ENCODE measurements at places on chromosomes 1 and 21. TPM values are rescaled to one million over a fixed set of nuclear protein-coding genes. Genes with fewer than 3 reads are reported as not detected.

GRCh38 chr1:6105218-6105679, 59.6 kb downstream of the KCNAB2 start:
- no peak for DNase-seq

NBPF20 gene
- 0.88 TPM for total RNA-seq

ARHGEF10L gene
- total RNA-seq: 59.1 TPM

NEGR1 gene
- total RNA-seq: 9.7 TPM

B3GALT5 gene
- 0.03 TPM for total RNA-seq

DNA sequence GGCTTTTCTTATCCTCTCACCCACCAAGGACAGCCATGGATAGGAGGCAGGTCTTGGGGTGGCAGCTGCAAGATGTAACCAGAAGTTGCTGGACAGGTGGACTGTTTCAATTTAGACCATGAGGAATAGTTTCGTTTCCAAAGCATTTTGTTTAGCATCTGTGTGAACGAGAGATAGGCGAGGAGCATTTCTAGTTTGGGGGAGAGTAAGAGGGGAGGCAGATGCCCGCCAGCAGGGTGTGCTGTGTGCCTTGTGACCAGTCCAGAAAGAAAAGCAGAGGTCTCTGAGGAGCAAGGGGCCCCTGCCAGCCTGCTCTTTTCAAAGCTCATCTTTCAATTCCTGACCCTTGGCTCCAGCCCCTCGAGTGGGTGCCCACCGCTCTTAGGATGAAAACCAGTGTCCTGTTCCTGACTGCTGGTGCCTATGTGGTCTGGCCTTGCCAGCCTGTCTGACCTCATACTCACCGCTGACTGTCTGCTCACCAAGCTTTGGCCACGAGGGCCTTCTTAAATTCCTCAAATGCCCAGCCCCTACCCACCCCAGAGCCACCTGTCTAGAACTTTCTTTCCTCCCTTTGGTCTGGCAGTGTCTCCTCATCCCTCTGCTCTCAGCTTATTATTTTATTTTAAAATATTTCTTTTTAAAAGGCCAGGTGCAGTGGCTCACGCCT, 8.5 kb downstream of the SERINC2 start:
- DNase-seq: no peak

DNA sequence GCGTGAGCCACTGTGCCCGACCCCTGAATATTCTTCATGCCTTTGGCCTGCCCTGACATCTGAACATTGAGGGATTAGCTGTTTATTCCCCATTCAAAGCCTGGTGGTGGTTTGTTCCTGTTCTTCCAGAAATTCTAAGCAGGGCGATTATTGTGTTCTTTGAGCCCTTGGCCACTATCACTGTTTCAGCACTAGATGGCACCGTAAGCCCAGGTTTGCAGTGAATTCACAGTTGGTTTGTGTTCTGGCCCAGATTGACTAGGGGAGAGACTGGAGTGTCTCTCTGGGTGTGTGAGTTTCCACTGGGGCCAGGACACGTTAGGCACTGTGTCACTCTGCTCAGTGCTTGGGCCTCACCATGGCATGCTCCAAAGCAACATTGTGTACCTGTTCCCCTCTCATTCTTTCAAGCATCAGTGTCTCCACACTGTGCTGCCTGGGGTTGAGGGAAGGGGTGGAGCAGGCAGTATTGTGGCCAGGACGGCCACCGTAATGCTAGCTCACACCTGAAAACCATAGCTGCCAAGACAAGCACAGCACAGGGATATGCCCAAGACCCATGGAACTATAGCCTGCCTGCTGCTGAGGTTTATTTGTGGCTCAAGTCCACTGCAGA, 52.7 kb downstream of the PKN2 start:
- no peak for DNase-seq

CELF3 gene
- not detected for total RNA-seq

GRCh38 chr1:160638926-160639325, 7.9 kb downstream of the SLAMF1 start:
- DNase-seq: no peak

GRCh38 chr21:37908691-37909090, 7.6 kb downstream of the KCNJ6 start:
- DNase-seq: no peak

KLHDC9 gene
- 9.1 TPM for total RNA-seq

- DNase-seq: no peak
These were observed 7.8 kb upstream of the FCMR start for GRCh38 chr1:206929524-206929923.

IL19 gene
- total RNA-seq: not detected

DNA sequence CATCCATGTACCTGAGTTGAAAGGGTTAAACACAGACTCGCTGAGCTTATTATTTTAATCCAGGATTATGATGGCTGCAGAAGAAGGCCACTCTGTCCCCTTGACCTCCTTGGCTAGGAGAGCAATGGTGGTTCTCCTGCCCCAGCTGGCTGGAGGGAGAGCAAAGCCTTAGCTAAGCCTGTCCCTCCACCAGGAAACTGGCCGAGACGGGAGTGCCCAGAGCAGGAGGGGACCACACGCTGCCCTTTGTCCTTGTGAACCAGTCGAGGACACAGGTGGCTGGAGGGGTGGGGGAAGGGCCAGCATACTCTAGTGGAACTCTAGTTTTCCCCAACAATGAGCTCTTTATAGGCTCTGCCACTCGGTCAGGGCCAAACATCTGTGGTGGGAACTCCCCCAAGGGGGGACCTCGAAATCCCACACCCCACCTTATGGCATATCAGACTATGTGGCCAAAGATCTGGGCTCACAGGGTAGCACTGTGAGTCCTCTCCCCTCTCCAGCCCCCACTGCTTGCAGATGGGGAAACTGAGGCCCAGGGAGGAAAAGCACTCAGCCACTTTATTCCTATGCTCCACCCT, 12.9 kb downstream of the KIAA1614 start:
- DNase-seq: no peak

DNA sequence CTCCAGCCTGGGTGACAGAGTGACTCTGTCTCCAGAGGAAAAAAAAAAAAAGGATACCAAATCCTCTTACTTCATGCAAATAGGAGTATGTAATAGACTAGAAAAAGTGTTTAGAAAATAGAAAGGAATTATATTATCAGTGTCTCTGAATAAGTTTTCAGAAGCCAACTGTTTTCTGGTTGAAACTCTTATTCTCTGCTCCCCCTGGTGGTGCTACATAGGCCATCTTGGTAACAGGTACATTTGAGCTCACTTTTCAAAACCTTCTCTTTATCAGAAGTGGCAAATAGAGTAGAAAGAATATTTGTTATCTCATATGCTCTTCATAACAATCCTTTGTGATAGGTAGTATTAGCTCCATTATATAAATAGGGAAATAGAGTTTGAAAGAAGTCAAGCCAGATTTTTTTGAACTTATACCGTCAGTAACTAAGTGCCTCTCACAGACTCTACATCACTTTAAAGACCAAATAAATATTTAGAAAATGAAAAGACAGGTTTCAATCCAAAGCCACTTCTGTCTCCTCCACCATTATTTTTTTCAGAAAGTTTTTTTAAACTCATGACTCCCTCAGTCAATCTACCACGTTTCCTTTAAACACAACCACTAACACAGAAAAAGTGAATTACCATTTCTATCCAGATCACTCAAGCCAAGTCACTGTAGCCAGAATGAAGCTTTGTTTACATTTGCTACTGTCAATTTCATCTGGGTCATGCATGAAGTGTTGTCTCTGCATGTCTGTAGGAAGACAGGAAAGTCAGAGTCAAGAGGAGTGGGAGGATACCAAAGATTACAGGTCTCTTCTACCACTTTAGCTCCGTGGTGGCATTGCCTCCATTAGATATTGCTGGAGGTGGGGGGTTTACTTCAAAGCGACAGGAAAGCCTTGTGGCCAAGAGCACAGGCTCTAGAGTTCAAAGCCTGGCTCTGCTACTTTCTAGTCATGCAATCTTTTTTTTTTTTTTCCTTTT, 45.6 kb downstream of the IL23R start:
- DNase-seq: no peak

LDLRAD1 gene
- total RNA-seq: not detected

GRCh38 chr21:44694776-44695175, 2.2 kb upstream of the KRTAP10-12 start:
- no peak for DNase-seq

DNA sequence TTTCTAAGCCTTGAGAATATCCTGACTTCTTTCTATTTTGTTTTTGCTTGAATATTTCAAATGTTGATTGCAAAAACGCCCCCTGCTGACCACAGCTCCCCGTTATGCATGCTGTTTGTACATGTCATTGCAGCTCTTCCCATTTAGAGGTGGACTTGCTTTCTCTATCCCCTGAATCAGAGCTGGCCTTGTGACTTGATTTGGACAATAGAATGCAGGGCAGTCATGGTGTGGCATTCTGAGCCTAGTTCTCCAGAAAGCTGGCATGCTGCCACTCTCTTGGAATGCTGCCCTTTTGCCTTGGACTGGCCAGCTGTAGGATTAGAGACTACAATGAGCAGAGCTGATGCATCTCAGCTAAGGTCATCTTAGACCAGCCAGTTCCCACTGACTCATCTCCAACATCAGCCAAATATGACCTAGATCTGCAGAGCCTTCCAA, 1561.5 kb downstream of the MRPL39 start:
- peak; percentile 66 for DNase-seq

GRCh38 chr1:202085682-202086373, 36.9 kb upstream of the GPR37L1 start:
- no peak for DNase-seq

DNA sequence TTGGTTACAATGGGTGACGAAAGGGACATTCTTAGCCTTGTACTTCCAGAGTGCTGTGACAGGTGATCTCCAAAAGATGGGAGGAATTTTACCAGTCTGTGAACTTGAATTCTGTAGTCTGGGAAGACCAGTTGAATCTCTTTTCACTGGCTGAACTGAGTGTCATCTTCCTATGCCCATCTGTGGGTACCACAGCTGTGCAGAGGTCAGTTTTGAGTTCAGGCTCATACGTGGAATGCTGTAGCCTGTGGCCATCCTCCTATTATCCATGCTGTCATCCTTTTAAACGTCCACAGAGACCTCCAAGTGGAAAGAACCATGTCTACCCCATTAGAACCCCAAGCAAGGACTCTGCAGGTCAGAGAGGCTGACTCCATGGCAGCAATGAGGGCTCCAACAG, 32.1 kb downstream of the TMEM51 start:
- no peak for DNase-seq

DNA sequence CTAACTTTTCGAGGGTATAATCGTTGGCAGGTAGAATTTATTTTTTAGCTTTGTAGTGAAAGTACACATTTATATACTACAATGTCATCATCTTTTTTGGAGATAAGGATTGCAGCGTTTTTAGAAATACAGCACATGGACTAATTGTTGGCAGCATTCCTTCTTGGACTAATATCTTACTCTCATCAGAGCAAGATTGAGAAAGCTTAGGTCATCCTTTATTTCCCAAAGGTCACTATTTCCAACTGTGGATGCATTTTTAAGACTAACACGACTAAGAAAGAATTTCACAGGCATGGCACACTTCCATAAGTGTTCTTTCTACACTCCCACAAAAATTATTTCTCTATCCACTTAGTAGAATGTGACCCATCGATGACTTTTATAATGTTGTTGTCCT, 732.3 kb downstream of the NCAM2 start:
- DNase-seq: no peak

GRCh38 chr1:84772428-84772943, 82.2 kb upstream of the SSX2IP start:
- DNase-seq: peak; percentile 56

GRCh38 chr1:6287029-6287428, 26.1 kb upstream of the GPR153 start:
- no peak for DNase-seq

- DNase-seq: no peak
These were observed 13.2 kb downstream of the IER5 start for GRCh38 chr1:181101581-181102226.

DNA sequence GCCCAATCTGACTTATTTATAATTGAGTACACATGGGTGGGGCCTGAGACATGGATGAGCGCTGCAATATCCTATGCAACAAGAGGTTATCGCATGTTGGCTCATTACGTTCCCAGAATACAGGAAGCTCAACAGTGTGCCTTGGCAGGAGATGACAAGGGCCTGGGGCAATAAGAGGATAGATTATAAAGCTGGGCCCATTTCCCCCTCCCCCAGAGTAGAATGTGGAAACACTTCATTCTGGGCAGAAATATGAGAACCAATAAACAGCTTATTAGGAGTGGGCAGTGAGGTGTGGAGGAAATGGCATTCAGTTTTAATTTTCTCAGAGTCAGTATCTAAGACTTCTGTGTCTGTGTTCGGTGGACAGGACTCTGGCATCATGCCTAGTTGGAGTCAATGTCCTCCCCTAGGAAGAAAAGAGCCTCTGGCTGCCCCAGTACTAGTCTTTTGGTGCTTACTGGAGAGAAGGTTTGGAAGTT, 92.8 kb downstream of the PIK3R3 start:
- DNase-seq: no peak

MTARC2 gene
- total RNA-seq: 22.6 TPM

DNA sequence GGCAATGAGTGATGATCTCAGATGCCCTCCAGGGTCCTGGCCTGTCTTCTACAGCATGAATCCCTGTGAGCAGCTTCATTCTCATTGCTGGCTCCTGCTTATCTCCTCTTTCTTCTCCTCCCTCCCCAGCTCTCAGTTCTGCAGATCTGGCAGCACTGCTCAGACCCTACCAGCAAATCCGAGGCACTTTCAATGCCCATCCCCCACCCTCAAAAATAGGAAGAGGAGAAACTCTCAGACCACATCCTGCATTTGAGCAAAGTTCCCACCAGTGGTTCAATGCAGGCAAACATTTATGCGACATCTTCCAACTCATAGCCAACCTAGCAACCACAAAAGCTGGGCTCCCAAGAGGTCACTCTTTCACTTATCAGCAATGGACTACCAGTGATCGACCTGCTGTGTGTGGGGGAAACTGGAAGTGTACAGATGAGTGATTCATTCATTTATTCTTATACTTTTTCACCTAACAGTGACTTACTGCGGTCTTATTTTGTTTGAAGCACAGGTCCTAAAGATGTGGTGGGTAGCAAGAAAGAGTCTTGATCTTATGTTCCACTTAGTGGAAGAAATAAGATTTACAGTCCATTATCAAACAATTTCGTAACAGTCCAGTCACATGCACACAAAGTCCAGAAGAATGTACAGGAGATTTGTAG, 5.8 kb upstream of the CHI3L2 start:
- DNase-seq: no peak
